ENCODE measurements at places on chromosomes 4 and X. TPM values are rescaled to one million over a fixed set of nuclear protein-coding genes. Genes with fewer than 3 reads are reported as not detected.

DNA sequence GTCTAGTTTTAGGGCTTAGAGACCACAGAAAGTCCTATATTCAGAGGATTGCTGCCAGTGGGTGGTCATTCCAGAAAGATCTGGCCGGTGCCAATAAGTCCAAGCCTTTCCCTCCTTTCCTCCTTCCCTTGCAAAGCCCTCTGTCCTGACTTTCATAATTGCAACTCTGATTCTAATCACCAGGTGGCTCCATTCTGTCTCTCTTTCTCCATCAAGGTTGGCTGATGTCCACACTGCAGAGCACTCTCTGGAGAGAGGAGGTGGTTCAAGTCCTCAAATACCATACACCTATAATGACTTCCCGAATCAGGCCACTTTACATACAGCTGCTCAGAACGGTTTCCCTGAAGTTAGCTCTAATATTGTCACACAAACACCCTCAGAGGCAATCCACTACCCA lies 22.4 kb upstream of the ARMCX4 start:
- no peaks in the 10 kb centered on the region for H3K27me3 ChIP-seq
- H3K4me1 ChIP-seq = no peaks in the 10 kb centered on the region
- H3K27ac ChIP-seq = no peak overlapping the region

GRCh38 chr4:153922148-153922547 lies 133.3 kb upstream of the SFRP2 start:
- no peaks in the 10 kb centered on the region for H3K36me3 ChIP-seq
- no peak overlapping the region for H3K27ac ChIP-seq
- H3K27me3 ChIP-seq = peaks cover 1% of the 10 kb centered on the region
- H3K4me3 ChIP-seq = no peak overlapping the region
- H3K4me1 ChIP-seq = no peaks in the 10 kb centered on the region
- DNase-seq = no peak

DNA sequence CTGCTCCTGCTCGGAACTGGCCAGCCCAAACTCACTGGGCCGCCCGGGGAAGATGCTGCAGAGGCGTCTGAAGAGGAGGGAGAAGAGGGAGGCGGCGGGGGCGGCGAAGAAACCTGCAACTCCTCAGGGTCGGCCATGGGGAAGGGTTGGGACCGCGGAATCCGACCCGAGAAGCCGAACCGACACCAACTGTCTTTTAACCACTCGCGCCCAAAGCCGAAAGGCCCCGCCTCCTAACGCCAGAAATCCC lies at the start of gene C4orf46:
TSS of gene C4orf46 (minus strand) at position 223 of the 250 bp plus-strand sequence. CDS start at position 137, 86 bp downstream.
- H3K36me3 ChIP-seq = peaks cover 12% of the 10 kb centered on the region
- H3K27me3 ChIP-seq = no peaks in the 10 kb centered on the region
- DNase-seq = no peak
- peak within 1 kb of the TSS; percentile 96 for H3K27ac ChIP-seq

DNA sequence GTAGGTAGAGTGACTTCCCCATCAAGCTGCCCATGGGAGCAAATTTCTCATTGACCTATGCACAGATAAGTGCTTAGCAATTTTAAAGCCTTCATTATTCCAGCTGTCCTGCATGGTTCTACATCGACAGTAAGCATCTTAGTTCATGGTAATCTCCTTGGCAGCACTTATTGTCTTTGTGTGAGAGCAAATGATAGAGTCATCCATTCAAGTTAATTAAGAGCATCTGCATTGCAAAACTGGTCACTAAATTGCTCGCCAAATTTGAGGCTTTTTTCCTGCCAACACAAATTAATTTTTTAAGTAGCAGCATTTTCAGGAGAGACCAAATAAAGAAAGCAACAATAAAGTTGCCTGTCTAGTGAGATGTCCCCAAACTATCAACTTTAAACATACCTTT lies 76.7 kb downstream of the SH3BGRL start:
- H3K4me3 ChIP-seq = no peak overlapping the region
- H3K27me3 ChIP-seq = no peaks in the 10 kb centered on the region
- no peak overlapping the region for H3K27ac ChIP-seq
- H3K36me3 ChIP-seq = peaks cover 59% of the 10 kb centered on the region
- DNase-seq = no peak
- no peaks in the 10 kb centered on the region for H3K4me1 ChIP-seq

- H3K4me3 ChIP-seq = no peak overlapping the region
- no peak overlapping the region for H3K27ac ChIP-seq
- peaks cover 12% of the 10 kb centered on the region for H3K27me3 ChIP-seq
- DNase-seq = no peak
Measured at GRCh38 chrX:17854069-17854468, 7.0 kb downstream of the RAI2 start.

DNA sequence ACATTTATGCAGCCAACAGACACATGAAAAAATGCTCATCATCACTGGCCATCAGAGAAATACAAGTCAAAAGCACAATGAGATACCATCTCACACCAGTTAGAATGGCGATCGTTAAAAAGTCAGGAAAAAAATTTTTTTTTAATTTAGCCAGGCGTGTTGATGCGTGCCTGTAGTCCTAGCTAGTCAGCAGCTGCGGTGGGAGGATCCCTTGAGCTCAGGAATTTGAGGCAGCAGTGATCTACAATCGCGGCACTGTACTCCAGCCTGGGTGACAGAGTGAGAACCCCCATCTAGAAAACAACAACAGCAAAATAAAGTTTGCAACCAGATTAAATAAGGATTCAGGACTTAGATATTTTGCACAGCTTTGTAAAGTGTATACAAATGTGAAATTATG lies 65.7 kb upstream of the ALG13 start:
- H3K27ac ChIP-seq = no peak overlapping the region
- no peaks in the 10 kb centered on the region for H3K27me3 ChIP-seq
- H3K4me1 ChIP-seq = no peaks in the 10 kb centered on the region
- DNase-seq = no peak
- no peaks in the 10 kb centered on the region for H3K36me3 ChIP-seq

DNA sequence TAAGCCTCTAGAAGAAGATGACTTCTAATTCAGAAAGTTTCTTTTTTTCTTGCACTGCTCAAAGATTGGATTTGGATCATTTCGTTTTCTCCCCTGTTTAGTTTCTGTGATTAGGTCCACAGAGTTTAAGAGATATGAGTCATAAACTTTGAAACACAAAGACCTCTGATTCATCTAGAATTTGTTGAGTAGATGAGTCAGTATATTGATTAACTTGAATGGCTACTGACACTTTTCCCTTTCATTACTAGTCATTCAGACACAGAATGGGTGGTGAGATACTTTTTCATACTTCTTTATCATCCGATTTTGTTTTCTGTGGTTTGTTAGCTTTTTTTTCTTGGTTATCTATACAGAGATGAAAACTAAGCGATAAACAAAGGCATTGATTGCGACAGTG lies 34.1 kb upstream of the AFF2 start:
- DNase-seq = no peak
- peaks cover 2% of the 10 kb centered on the region for H3K4me1 ChIP-seq
- H3K27me3 ChIP-seq = no peaks in the 10 kb centered on the region

DNA sequence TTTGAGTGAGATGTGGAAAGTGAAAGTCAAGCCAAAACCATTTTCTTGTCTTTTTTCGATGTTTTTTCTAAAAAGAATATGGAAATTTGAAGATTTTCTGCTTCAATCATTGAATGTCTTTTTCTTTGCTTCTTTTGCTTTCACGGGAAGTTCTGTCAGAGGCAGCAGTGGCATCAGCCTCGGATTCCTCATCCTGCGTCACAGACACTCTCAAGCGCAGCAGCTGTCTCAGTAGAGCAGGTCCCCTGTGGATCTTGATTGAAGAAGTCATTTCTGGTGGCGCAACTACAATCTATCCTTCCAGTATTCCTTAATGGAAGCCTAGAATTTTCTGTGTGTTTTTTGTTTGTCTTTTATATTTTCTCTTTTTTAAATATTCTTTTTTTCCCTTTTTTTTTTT lies 52.7 kb upstream of the NEIL3 start:
- H3K27me3 ChIP-seq = no peaks in the 10 kb centered on the region
- no peaks in the 10 kb centered on the region for H3K4me1 ChIP-seq
- DNase-seq = no peak
- H3K36me3 ChIP-seq = no peaks in the 10 kb centered on the region

- no peaks in the 10 kb centered on the region for H3K36me3 ChIP-seq
- H3K4me1 ChIP-seq = peaks cover 8% of the 10 kb centered on the region
- H3K27ac ChIP-seq = no peak overlapping the region
- H3K4me3 ChIP-seq = no peak overlapping the region
Measured at GRCh38 chrX:41273638-41274037, 60.3 kb upstream of the DDX3X start.

- no peak overlapping the region for H3K4me3 ChIP-seq
- no peaks in the 10 kb centered on the region for H3K4me1 ChIP-seq
- H3K36me3 ChIP-seq = no peaks in the 10 kb centered on the region
- no peaks in the 10 kb centered on the region for H3K27me3 ChIP-seq
- DNase-seq = no peak
- H3K27ac ChIP-seq = no peak overlapping the region
Measured at GRCh38 chrX:3136161-3136961, 95.1 kb downstream of the ARSF start.

DNA sequence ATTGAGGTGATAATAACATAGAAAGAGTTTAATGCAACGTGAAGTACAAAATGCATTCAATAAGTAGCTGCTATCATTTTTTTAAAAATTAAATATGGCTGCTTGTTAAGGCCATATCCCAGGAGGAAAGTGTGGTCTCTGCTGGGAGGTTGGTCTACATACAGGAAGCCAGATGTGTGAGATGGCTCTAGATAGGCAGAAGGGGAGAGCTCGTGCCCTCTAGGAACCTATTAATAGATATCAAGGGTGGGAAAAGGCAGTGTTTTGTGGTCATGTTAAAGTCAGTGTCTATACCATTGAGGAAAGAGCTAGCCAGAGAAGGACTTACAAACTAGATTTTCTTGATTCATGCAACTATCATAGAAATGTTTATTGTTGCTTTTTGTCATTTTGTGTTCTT lies 140.5 kb downstream of the KLHL8 start:
- peaks cover 13% of the 10 kb centered on the region for H3K36me3 ChIP-seq
- no peak overlapping the region for H3K27ac ChIP-seq
- H3K4me3 ChIP-seq = no peak overlapping the region
- no peaks in the 10 kb centered on the region for H3K27me3 ChIP-seq
- DNase-seq = no peak

- H3K4me1 ChIP-seq = no peaks in the 10 kb centered on the region
- no peak overlapping the region for H3K4me3 ChIP-seq
- no peak for DNase-seq
- H3K27ac ChIP-seq = no peak overlapping the region
- H3K27me3 ChIP-seq = no peaks in the 10 kb centered on the region
- H3K36me3 ChIP-seq = no peaks in the 10 kb centered on the region
Measured at GRCh38 chrX:21932292-21933002, 8.1 kb upstream of the SMS start.

DNA sequence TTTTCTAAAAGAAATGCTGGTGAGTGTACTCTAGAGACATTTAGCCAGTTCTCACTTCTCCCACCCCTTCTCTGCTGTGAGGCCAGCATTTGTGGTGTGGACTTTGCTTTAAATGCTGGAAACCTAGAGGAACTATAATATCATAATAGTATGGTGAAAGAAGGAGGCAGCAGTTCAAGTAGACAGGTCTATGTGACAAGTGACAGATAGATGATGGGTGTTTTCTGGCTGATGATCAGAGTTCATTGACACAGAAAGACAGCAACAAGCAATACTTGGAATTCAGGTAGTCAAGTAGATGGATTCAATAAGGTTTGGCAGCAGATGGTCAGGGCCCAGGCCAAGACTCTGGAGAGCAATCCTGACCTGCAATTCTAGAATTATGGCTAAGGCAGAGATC lies 317.5 kb downstream of the PCDH7 start:
- no peaks in the 10 kb centered on the region for H3K4me1 ChIP-seq
- no peak overlapping the region for H3K27ac ChIP-seq
- H3K27me3 ChIP-seq = no peaks in the 10 kb centered on the region

The APLN gene
- not detected for total RNA-seq

The SPRY1 gene
- total RNA-seq = 4.1 TPM

The CT45A1 gene
- not detected for total RNA-seq

The XK gene
- total RNA-seq = 0.11 TPM

The MGAT4D gene
- total RNA-seq = not detected

The PLXNB3 gene
- total RNA-seq = not detected

The EXOC1 gene
- total RNA-seq = 34.8 TPM

The INTU gene
- total RNA-seq = 0.02 TPM

The LPAR4 gene
- 0.11 TPM for total RNA-seq

The ADAM29 gene
- total RNA-seq = not detected
